Brain (organoid and tissue), 16 donors: ENCODE measurements at places on chromosomes 6 and 20. TPM values are rescaled to one million over a fixed set of nuclear protein-coding genes. Genes with fewer than 3 reads are reported as not detected.

GRCh38 chr20:25310921-25311728 lies 63.2 kb downstream of the PYGB start:
- DNase-seq: no peak

SEL1L2 gene
- polyA plus RNA-seq: not detected

GRCh38 chr20:25705830-25706351 lies 9.2 kb upstream of the ZNF337 start:
- DNase-seq: no peak

DNA sequence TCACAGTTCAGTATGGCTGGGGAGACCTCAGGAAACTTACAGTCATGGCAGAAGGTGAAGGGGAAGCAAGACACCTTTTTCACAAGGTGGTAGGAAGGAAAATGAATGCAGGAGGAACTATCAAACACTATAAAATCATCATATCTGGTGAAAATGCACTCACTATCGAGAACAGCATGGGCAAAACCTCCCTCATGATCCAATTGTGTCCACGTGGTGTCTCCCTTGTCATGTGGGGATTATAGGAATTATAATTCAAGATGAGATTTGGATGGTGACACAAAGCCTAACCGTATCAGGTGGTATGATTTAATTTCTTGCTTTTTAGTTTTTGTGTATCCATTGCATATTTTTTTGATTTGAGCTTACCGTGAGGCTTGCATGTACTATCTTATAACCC lies 133.2 kb upstream of the SYNCRIP start:
- DNase-seq: no peak

DNA sequence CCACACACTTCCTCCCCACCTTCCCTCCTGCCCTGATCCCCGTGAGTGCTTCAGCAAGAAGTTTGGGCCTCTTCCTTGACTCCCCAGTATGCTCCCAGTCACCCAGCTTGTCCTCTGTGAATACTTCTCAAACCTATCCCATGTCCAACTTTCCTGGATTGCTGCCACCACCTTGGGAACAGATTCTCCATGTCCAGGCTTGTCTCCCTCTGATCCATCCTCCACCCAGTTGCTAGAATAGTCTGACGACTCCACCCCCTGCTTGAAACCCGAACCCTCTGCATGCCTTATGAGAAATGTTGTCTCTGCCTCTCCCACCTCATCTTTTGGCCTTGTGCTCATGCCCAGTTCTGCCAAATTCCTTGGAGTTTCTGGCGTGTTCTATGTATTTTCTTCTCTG lies 108.0 kb downstream of the PPP1R14C start:
- DNase-seq: no peak

- no peak for DNase-seq
Measured at GRCh38 chr6:75275067-75275466, 9.5 kb downstream of the TMEM30A start.

GRCh38 chr6:30508890-30509736 lies 19.8 kb downstream of the HLA-E start:
- DNase-seq: no peak

DNA sequence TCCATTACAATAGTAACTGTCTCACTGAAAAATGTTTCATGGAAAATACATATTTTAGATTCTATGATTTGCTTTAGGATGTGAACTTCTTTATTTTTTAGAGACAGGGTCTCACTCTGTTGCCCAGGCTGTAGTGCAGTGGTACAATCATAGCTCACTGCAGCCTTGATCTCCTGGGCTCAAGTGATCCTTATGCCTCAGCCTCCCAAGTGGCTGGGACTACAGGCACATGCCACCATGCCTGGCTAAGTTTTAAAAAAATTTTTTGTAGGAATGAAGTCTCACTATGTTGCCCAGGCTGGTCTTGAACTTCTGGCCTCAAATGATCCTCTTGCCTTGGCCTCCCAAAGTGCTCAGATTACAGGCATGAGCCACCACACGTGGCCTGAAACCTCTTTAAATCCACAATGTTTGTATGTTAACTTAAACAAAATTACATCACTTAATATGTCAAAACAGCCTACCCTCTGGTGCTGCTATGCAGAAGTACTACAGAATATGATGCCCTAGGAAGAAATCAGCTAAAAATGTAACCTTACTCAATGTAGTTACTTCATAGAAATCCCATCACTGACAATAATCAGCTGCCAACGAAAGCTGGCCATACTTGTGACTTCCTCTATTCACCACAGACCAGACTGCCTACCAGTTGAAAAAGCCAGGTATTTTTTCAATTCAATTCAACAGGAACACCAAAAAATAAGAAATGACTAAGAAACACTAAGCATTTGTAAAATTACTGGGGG lies 17.6 kb downstream of the EEF1A1 start:
- no peak for DNase-seq

DNA sequence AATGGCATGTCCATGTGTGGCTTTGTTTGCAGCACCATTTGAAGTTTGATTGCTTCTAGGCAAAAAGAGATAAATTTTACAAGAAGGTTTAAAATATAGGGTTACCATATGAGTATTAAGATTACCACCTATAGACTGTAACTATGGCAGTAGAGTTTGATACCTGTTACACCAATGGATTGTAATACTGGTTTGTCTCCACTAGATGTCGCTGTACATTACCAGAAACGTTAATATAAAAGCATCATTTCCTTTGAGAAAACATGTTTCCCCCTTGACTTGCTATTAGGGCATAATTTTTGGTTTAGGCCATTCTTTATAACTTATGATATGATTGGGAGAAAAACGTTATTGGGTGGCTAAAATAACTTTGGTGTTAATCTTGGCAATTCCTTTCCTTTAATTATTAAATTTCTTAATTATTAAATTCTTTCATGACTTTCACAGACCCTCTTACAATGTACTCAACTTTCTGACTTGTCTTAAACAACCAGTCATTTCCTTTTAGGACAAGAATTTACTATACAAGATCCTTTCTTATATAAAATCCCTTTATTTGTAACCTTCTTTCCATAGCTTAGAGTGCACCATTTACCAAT lies 42.8 kb downstream of the HLA-DPB1 start:
- DNase-seq: peak; percentile 85

DNA sequence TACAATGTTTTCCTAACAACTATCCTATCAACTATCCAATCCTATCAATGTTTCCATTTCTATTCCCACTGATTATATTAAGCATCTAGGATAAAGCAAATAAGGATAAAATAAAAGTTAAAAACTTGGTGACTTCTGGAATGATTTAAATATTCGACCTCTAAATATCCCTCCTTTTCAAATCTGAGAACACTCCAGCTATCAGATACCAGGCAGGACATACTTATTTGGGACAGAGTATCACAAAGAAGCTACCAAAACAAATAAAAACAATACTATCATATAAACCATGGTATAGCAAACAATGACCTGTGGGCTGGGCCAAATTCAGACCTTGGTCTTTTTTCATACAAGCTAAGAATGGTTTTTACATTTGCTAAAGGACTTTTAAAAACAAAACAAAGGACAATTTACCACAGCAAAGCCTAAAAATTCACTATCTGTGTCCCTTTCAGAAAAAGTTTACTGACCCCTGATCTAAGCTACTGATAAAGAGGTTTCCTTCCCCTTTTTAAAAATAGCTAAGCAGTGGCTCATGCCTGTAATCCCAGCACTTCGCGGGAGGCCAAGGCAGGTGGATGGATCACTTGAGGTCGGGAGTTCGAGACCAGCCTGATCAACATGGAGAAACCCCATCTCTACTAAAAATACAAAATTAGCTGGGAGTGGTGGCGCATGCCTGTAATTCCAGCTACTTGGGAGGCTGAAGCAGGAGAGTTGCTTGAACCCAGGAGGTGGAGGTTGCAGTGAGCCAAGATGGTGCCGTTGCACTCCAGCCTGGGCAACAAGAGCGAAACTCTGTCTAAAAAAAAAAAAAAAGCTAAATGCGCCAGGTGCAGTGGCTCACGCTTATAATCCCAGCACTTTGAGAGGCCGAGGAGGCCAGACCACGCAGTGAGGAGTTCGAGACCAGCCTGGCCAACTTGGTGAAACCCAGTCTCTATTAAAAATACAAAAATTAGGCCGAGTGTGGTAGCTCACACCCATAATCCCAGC lies 6.0 kb downstream of the NUP153 start:
- DNase-seq: no peak

RSPO4 gene
- polyA plus RNA-seq: 0.34 TPM

DNA sequence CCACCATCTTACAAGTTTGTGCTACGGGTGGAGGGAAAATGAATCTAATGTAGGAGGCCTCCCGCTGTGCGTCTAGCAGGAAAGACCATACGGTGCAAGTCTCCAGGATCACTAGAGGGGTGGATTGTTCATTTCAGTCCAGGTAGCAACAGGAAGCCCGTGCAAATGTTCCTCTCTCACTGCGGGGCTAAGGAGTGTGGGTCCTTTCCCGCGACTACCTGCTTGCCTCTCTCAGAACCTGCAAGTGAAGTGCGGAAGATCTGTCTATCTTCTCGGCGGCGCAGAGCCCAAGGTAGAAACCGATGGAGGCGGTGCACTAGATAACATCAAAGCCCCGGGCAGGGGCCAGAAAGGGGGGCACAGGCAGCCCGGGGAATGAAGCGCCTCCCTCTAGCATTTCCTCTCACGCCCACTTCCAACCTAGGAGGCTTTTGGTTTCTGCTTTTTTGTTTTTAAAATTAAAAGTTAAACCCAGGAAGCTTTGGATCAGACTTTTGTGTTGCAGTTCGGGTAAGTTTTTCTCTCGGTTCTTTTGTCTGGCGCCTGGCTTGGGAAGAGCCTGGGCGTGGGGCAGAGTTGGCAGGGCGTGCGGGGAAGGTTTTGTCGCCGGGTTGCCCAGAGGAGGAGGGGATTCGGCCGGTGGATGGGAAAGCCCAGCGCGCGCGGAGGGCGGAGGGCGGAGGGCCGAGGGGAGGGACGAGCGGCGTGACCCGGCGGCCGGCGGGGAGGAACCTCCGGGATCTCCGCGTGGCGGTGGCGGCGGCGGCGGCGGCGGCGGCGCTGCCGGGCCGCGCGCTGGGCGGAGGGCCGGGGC lies 3.5 kb upstream of the HIVEP1 start:
- peak; percentile 52 for DNase-seq

SYCP2 gene
- 0.22 TPM for polyA plus RNA-seq

DNA sequence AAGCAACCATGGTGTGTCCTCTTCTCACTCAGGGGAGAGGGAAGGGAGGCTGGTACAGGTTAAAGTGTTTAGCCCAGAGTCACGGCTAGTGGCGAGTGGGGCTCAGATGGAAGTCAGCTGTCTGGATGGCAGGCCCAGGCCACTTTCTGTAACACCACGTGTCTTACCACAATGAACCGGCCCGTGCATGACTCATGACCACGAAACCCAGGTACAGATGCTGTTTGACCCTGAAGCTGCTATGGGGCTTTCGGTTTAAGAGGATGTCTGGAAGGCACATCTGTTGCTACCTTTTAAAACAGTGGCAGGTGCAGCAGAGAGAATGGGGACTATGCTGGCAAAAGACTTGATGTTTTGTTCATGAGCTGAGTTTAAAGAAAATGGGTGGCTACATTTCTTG lies 36.5 kb upstream of the MPC1 start:
- DNase-seq: no peak

DNA sequence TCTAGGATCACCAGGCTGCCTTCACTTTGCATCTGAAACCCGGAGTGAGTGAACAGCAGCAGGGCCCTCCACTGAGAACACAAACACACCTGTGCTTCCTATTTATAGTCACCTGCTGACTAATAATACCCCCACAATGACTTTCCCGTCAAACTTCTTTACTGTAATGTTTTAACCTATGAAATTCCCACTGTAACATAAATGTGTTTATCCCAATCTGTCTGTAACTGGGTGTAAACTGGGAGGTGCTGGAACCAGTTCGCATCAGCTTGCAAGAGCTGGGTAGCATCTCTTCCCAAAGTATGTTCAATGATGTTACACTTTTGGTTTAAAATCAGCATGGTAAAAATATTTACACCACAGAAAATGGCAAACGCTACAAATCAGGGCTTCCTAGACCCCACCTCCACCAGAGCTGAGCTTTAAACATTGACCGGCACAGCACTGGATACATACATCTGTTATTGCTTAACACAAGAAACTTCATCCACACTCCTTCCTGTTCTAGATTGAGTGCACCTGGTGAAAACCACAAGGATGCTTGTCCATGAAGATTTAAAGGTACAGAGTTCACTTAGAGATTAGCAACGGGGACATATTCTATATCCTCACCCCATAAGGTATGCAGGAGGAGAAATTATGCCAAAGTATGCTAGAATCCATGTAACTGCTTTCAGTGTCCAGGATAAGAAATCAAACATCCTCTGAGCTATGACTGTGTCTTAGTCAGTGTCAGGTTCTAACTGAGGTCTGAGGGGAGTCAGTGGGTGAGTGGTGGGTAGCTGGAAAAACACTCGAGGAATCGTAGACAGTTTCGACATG lies 79.0 kb downstream of the ALDH8A1 start:
- DNase-seq: no peak

TOP1 gene
- 57.7 TPM for polyA plus RNA-seq

DNA sequence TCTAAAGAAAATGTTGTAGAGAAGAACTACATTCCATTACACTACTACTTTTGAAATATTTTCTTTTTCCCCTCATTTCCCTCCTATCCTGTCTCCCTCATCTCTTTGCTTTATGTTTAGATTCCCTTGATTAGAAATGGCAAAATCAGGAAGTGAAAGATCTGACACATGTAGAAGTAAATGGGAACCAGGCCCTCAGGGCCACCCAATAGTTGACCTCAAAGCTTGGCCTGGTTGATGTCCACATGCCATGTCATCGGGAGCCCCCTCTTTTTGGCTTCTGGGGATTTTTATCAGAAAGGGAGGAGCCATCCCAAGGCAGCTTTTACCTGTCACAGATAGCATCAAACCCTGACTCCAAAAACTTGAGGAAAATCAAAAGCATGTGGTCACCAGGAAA lies 168.3 kb upstream of the ECI2 start:
- no peak for DNase-seq

LPIN3 gene
- polyA plus RNA-seq: 0.25 TPM

- DNase-seq: no peak
Measured at GRCh38 chr6:33927616-33928015, 123.8 kb upstream of the MLN start.

ABHD16B gene
- polyA plus RNA-seq: not detected

DNA sequence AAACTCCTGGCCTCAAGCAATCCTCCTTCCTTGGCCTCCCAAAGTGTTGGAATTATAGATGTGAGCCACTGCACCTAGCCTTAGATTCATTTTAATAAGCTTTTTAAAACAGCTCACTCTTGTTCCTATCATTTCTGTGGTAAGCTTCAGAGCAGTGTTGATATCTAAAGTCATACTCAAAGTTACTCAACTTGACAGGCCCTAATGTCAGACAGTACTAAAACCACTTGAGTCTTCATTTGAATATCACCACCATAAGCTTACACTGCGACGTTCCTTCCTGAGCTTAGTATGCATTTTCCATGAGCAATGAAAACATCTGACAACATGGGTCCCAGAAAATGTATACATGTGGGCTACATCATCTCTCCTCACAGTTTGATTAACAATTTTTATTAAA lies 6.0 kb downstream of the FUCA2 start:
- no peak for DNase-seq

GRCh38 chr6:70282312-70282918 lies 20.5 kb downstream of the COL9A1 start:
- DNase-seq: peak; percentile 60

GRCh38 chr20:57672164-57672563 lies 37.7 kb downstream of the PMEPA1 start:
- DNase-seq: peak; percentile 91
